ENCODE measurements at places on chromosomes 12 and 14.

DNA sequence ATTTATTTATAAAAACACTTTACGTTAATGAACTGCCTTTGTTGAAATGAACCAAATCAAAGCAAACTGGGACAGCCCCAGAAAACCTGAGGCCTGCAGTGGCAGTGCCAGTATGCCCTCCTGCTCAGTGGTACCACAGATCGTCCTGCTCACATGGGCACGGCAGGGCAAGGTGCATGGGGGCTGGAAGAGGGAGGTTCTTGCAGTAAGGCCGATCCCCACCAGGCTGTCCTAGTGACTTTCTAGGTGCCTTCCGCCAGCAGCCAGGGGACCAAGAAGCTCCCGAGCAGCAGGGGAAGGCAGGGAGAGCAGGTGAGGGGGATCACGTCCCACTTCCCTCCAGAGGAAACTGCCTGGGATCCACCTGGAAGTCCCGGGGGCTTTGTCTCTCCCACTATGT lies 63.9 kb downstream of the TESC start:
- no peak for DNase-seq

GRCh38 chr12:26633591-26634210 lies 199.3 kb downstream of the ITPR2 start:
- DNase-seq = no peak

GRCh38 chr12:71092290-71092689 lies 65.5 kb downstream of the TSPAN8 start:
- DNase-seq = no peak

- no peak for DNase-seq
These were observed 6.1 kb upstream of the TCL1B start for GRCh38 chr14:95679998-95680735.

- no peak for DNase-seq
These were observed 51.2 kb downstream of the DRAM1 start for GRCh38 chr12:101928556-101928955.

DNA sequence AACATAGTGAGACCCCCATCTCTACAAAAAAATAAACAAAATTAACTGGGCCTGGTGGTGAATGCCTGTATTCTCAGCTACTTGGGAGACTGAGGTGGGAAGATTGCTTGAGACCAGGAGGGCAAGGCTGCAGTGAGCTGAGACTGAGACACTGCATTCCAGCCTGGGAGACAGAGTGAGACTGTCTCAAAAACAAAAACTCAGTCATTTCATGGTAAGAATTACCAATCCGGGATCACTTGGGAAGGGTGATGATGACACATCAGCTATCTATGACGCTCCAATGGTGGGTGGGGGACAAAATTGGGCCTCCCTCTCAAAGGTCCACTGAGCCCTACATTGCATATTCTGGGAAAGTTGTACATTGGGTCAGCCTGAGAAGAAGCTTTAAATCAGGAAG lies 47.7 kb downstream of the SERPINA3 start:
- DNase-seq = no peak

Data from AG08396 (cell line).